ENCODE measurements at places on chromosomes 6 and 20. TPM values are rescaled to one million over a fixed set of nuclear protein-coding genes. Genes with fewer than 3 reads are reported as not detected.

- no peak overlapping the region for H3K4me3 ChIP-seq
- H3K27ac ChIP-seq = no peak overlapping the region
- no peaks in the 10 kb centered on the region for H3K27me3 ChIP-seq
- no peaks in the 10 kb centered on the region for H3K36me3 ChIP-seq
- no peak for DNase-seq
- H3K4me1 ChIP-seq = peaks cover 15% of the 10 kb centered on the region
These were observed 33.1 kb upstream of the FBXL4 start for GRCh38 chr6:98980819-98981218.

- H3K4me1 ChIP-seq = peaks cover 4% of the 10 kb centered on the region
- no peak overlapping the region for H3K4me3 ChIP-seq
- no peak for DNase-seq
- H3K27ac ChIP-seq = no peak overlapping the region
- H3K36me3 ChIP-seq = peaks cover 80% of the 10 kb centered on the region
These were observed 20.7 kb downstream of the DYNLRB1 start for GRCh38 chr20:34536798-34537394.

DNA sequence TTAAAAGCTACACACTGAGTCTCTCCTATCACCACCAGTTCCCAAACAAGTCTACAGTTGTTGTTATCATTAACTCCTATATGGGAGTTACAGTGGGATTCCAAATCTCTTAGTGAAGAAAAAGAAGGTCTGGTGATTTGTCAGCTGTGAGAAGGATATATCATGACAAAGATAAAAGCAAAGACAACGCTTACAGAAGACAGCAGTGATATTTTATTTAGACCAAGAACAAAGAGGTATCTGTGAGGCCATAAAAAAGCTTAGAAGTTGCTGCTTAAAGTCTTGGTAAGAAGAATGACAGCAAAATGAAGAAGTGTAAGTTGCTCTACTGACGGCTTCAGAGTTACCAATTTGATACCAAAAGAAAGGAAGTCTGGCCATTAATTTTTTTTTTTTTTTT, 47.2 kb downstream of the CHD6 start:
- peaks cover 51% of the 10 kb centered on the region for H3K4me1 ChIP-seq
- no peak overlapping the region for H3K27ac ChIP-seq
- H3K27me3 ChIP-seq = no peaks in the 10 kb centered on the region
- DNase-seq = no peak
- H3K36me3 ChIP-seq = no peaks in the 10 kb centered on the region

- H3K27me3 ChIP-seq = no peaks in the 10 kb centered on the region
- H3K36me3 ChIP-seq = peaks cover 6% of the 10 kb centered on the region
- H3K4me3 ChIP-seq = no peak overlapping the region
- DNase-seq = peak; percentile 52
These were observed 22.8 kb downstream of the NPEPL1 start for GRCh38 chr20:58715391-58715800.

The PLEKHG1 gene
- 16.7 TPM for total RNA-seq

GRCh38 chr6:135791441-135791840, 60.1 kb upstream of the PDE7B start:
- H3K36me3 ChIP-seq = no peaks in the 10 kb centered on the region
- no peak for DNase-seq
- no peaks in the 10 kb centered on the region for H3K4me1 ChIP-seq
- H3K27ac ChIP-seq = no peak overlapping the region
- no peak overlapping the region for H3K4me3 ChIP-seq

The SLC17A4 gene
- total RNA-seq = not detected

The RAB32 gene
- total RNA-seq = 18.6 TPM

- no peak overlapping the region for H3K27ac ChIP-seq
- DNase-seq = no peak
- H3K4me3 ChIP-seq = no peak overlapping the region
- H3K36me3 ChIP-seq = no peaks in the 10 kb centered on the region
These were observed 24.2 kb upstream of the FRMD1 start for GRCh38 chr6:168103050-168103830.

The TSPO2 gene
- not detected for total RNA-seq

DNA sequence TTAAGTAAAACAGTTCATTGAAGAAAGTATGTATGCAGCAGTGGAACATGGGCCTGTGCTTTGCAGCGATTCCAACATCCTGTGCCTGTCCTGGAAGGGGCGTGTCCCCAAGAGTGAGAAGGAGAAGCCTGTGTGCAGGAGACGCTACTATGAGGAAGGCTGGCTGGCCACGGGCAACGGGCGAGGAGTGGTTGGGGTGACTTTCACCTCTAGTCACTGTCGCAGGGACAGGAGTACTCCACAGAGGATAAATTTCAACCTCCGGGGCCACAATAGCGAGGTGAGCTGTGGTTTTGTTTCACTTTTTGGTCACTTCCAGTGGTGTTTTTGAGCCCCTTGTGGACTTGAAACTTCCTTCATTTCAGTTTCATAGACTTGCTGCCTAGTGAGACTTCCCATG, 1.7 kb downstream of the TULP4 start:
- H3K27me3 ChIP-seq = no peaks in the 10 kb centered on the region
- H3K27ac ChIP-seq = no peak overlapping the region
- no peak overlapping the region for H3K4me3 ChIP-seq
- peaks cover 10% of the 10 kb centered on the region for H3K36me3 ChIP-seq

GRCh38 chr6:160137130-160137988, 15.7 kb downstream of the SLC22A1 start:
- peaks cover 4% of the 10 kb centered on the region for H3K4me1 ChIP-seq
- no peak overlapping the region for H3K27ac ChIP-seq
- H3K27me3 ChIP-seq = no peaks in the 10 kb centered on the region
- no peaks in the 10 kb centered on the region for H3K36me3 ChIP-seq
- no peak overlapping the region for H3K4me3 ChIP-seq
- peak; percentile 55 for DNase-seq

The TRAPPC3L gene
- not detected for total RNA-seq

DNA sequence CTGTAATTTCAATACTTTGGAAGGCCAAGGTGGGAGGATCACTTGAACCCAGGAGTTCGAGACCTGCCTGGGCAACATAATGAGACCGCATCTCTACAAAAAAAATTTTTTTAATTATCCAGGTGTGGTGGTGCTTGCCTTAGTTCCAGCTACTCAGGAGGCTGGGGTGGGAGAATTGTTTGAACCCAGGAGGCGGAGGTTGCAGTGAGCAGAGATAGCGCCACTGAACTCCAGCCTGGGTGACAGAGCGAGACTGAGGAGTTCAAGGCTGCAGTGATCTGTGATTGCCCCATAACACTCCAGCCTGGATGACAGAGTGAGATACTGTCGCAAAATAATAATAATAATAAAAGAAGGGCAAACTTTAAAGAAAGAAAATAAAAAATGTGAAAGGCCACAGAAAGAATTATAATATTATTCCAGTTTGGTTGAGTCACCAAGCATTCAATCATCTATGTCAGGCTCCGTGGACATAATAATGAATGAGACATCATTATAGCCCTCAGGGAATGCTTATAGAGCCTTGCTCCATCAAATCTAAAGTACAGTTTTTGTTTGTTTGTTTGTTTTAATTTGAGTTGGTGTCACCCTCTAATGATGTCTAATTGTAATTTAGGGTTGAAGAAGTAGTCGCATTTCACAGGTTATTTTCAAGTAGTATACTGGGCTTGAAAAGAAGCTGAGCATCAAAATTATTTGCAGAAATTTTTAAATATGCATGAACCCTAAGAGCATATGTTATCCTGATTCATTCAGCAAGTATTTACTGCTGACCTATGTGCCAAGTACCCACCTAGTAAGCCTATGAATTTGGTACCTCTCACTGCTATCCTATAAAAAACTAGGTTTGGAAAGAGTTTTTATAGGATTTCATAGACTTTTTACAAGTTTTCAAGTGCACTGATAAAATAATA, 15.1 kb downstream of the GLYATL3 start:
- H3K27ac ChIP-seq = no peak overlapping the region
- H3K36me3 ChIP-seq = no peaks in the 10 kb centered on the region
- DNase-seq = no peak
- no peaks in the 10 kb centered on the region for H3K4me1 ChIP-seq

- no peaks in the 10 kb centered on the region for H3K4me1 ChIP-seq
- no peaks in the 10 kb centered on the region for H3K36me3 ChIP-seq
- no peak overlapping the region for H3K27ac ChIP-seq
These were observed 603.2 kb downstream of the RNF144B start for GRCh38 chr6:18990059-18990978.

- DNase-seq = no peak
- H3K4me3 ChIP-seq = no peak overlapping the region
- no peaks in the 10 kb centered on the region for H3K27me3 ChIP-seq
- no peaks in the 10 kb centered on the region for H3K36me3 ChIP-seq
These were observed 67.9 kb downstream of the CDYL start for GRCh38 chr6:4844108-4844507.
